ENCODE measurements at places on chromosomes 7 and 10.

GRCh38 chr7:3951316-3952055, 650.4 kb downstream of the SDK1 start:
- DNase-seq: no peak

DNA sequence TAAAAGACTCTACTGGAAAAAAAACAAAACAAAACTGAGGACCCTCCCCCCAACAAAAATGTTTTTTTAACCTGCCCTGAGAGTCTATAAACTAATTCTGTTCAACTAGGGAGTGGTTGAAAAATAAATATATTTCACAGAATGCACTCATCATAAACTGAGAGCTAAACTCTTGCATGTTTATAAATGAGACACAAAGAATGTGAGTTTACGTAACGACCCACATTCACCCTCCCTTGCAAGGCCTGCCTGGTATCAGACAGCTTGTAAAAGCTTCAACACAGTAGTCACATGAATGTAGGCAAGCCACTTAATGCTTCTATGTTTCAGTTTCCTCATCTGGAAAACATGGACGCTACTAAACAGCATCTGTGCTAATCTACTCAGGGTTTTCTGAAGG, 50.3 kb downstream of the JAZF1 start:
- no peak for DNase-seq

DNA sequence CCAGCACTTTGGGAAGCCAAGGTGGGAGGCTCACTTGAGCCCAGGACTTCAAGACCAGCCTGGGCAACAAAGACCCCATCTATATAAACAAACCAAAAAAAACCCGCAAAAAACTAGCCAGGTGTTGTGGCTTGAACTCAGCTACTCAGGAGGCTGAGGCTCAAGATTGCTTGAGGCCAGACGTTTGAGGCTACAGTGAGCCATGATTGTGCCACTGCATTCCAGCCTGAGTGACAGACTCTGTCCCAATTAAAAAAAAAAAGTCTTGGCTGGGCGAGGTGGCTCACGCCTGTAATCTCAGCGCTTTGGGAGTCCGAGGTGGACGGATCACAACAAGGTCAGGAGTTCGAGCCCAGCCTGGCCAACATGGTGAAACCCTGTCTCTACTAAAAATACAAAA, 11.4 kb downstream of the RABGEF1 start:
- no peak for DNase-seq

GRCh38 chr10:24513155-24513554, 210.5 kb downstream of the ARHGAP21 start:
- DNase-seq: peak; percentile 9

DNA sequence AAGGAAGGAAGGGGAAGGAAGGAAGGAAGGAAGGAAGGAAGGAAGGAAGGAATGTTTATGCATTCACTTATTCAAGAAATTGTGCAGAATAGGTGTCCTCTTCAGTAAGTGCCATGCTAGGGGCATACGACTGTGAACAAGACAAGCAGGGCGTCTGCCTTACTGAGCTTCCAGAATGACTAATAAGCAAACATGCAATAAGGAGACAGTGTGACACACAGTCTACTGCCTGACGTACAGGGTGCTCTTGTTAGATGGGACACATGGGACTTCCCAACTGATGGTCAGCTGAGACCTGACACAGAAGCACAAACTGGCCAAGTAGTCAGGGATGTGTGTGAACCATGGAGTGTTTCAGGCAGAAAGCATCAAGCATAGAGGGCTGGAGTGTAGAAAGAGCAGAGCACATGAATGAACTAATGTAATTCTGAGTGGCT, 18.2 kb downstream of the DNAJC12 start:
- DNase-seq: peak; percentile 52

DNA sequence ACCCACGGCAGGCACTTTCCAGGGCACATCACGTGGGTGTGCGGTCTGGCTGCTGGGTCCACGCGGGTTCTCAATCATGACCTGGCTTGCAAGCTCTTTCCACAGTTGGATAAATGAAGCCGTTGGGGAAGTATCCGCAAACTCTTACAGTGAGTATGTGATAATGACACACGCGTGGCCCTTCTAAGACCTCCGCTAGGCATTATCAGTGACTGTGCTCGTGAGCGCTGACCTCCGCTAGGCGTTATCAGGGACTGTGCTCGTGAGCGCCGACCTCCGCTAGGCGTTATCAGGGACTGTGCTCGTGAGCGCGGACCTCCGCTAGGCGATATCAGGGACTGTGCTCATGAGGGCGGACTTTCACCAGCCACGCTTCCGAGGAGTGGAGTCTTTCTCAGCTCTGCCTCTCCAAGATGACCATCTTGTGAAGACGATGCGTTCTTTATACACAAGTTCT, 107.0 kb downstream of the WDR37 start:
- no peak for DNase-seq

- no peak for DNase-seq
Measured at GRCh38 chr10:71782917-71783490, 9.7 kb upstream of the VSIR start.

- no peak for DNase-seq
Measured at GRCh38 chr10:24357344-24358004, 148.5 kb downstream of the KIAA1217 start.

DNA sequence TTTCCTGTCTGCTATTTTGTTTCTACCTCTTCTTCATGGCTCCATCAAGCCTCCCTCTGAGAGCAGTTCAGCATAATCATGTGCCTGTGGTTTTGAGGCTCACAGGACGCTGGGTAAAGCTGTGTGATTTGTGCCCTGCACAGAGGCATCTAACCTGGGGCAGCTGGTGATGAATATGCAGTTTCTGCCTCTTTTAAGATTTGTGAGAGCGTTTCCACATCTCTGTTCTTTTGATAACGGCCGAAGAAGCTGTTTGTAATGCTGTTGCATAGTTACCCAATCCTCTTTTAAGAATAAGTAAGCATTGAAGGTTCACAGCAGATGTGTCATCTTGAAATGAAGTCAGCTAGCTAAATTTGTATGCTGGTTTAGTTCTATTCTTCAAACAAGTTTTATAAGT, 45.2 kb downstream of the PNLIPRP3 start:
- no peak for DNase-seq

DNA sequence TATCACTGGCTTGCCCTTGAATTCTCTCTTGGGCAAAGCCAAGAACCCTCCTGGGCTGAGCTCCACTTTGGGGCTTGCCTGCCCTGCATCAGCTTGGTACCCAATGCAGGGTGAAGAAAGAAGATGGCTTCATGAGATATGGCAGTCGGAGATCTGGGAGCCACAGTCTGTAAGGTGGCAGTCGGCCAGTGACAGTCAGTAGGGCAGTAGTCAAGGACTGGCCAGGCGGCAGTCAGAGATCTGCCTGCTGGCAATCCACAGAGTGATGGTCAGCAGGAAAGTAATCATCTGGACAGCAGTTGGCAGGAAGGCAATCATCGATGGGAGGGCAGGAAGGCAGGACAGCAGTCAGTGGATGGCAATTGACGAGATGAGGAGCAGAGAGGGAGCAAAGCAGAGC, 32.6 kb upstream of the CNNM1 start:
- DNase-seq: no peak

- no peak for DNase-seq
Measured at GRCh38 chr10:47401874-47402640, 18.0 kb upstream of the ZNF488 start.

DNA sequence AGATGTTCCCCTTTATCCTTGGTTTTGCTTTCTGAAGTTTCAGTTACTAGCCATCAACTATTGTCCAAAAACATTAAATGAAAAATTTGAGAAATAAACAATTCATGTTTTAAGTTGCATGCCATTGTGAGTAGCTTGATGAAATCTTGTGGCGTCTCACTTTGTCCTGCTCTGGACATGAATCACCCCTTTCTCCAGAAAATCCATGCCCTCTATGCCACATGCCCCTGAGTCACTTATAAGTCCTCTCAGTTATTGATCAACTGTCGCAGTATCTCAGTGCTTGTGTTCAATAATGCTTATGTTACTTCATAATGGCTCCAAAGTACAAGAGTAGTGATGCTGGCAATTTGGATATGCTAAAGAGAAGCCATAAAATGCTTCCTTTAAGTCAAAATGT, 208.0 kb upstream of the FERD3L start:
- DNase-seq: no peak

DNA sequence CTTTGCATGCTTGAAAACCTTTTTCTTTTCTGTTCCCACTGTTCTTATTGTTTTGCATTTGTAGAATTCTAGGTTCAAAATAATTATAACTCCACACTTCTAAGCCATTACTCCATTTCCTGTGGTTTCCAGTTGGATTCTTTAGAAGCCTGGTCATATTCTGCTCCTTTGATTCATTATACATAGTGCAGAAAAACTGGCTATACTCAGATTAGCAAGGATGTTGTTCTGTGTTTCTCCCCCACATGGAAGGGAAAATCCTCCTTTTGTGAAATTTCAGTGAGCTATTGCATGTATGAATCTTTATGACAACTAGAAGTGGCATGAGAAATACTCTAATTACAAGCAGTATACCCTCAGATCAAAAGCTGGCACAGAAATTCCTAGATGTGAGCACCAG, 79.5 kb downstream of the SLC13A1 start:
- no peak for DNase-seq
